HS-5 (cell line): ENCODE measurements at places on chromosomes 7 and 10.

GRCh38 chr10:53396876-53397275 lies 624.3 kb upstream of the MBL2 start:
- DNase-seq = no peak

- DNase-seq = no peak
Observed at GRCh38 chr10:131724891-131725580, 175.8 kb upstream of the PPP2R2D start.

DNA sequence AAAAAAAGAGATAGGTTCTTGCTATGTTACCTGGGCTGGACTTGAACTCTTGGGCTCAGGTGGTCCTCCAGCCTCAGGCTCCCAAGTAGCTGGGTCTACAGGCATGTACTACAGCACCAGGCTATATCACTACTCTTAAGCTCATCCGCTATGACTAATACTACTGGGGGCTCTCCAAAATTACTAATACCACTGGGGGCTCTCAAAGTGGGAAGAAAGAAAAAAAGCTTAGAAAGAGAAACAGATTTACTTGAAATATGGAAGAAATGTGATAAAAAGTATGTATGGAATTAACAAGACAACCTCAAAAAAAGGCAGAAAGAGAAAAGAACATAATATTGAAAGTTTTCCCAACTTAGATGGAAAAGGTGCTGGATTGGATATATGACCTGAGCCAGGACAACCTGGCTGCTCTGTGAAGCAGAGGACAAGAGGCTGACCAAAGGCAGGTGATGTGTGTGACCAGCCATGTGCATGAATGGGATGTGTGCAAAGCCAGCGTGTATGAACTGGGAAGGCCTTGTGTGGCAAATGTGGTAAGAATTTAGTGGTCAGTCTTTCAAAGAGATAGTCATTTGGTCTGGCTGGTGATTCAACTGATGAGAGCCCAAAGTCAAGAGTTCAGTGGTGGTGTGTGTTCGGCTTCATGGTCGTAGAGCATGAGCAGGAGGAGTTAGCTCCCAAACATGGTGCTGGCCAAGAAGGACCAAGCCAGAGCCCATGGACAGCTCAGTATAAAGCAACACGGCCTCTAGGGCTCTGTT lies 232.4 kb upstream of the KLF14 start:
- no peak for DNase-seq

DNA sequence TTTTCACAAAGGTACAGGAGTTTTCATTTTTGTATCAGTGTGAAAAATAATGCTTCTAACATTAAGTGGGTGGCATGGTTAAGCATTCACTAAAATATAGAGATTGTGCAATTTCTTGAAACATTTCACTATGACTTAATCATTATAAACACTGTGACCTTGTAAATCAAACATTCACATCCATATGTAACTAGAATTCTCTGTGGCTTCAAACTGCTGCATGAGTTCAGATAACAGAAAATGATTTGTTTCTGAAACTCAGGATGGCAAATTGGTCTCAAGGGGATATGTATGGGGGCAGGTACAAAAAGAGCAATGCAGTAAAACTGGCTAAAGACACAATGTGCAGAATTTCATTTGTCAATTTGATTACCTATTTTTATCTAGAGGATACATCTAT lies 3.8 kb downstream of the FAM133B start:
- DNase-seq = no peak

GRCh38 chr7:51256916-51257315 lies 59.7 kb downstream of the COBL start:
- no peak for DNase-seq

DNA sequence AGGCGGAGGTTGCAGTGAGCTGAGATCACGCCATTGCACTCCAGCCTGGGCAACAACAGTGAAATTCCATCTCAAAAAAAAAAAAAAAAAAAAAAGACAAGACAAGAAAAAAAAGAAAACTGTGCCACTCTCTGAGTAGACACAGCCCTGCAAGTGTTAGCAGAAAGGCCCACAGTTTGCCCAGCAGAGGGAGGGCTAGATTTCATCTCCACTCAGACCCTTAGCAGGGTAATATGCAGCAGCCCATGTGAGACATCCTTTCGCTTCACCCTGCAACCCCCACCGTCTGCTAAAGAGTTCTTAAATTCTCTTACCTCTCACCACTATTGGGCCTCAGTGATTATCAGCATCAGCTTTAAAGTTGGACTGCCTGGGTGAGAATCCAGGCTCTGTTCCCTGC lies 38.2 kb downstream of the CTNNA3 start:
- no peak for DNase-seq

DNA sequence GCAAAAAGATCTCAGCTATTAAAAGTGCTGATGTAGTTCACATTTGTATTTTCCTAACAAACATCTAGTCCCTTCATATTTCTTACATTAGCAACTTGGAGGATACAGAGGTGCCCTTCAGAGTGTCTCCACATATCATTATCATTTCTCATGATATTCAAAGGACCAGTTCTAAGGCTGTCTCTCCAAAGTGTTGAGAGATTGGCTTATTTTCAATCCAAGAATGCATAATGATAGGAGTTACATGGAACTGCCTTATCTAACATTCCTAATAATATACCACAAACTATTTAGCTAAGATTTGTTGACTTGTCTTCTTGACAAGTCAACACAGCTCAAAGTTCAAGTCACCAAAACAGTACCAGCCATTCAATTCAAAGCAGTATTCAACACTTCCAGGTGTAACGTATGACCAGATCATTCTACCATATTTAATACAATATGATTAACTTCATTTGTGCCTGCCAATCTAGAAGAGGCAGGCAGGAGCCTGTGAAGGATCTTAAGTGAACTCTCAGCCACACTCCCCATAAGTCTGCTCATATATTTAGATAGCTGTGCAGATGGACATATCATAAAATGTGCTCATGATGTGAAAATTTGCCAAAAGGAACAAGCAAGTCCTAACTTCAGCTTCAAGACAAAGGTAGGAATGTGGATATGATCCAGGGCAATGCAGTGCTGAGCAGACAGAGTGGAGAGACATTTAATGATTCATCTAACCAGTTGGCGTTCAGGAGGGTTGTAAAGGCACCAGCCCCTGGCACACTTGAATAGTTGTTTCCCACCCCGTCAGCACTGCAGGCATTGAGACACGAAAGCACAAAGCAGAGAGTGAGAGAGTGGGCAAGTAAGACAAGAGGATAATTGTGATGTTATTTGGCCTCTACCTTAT lies 108.3 kb downstream of the MTERF1 start:
- DNase-seq = no peak

GRCh38 chr10:75032813-75033212 lies 78.6 kb upstream of the SAMD8 start:
- DNase-seq = no peak
